ENCODE measurements at places on chromosomes 11 and 22. TPM values are rescaled to one million over a fixed set of nuclear protein-coding genes. Genes with fewer than 3 reads are reported as not detected.

- DNase-seq, result no peak
Measured at GRCh38 chr11:104098555-104098954, 62.1 kb downstream of the DDI1 start.

DNA sequence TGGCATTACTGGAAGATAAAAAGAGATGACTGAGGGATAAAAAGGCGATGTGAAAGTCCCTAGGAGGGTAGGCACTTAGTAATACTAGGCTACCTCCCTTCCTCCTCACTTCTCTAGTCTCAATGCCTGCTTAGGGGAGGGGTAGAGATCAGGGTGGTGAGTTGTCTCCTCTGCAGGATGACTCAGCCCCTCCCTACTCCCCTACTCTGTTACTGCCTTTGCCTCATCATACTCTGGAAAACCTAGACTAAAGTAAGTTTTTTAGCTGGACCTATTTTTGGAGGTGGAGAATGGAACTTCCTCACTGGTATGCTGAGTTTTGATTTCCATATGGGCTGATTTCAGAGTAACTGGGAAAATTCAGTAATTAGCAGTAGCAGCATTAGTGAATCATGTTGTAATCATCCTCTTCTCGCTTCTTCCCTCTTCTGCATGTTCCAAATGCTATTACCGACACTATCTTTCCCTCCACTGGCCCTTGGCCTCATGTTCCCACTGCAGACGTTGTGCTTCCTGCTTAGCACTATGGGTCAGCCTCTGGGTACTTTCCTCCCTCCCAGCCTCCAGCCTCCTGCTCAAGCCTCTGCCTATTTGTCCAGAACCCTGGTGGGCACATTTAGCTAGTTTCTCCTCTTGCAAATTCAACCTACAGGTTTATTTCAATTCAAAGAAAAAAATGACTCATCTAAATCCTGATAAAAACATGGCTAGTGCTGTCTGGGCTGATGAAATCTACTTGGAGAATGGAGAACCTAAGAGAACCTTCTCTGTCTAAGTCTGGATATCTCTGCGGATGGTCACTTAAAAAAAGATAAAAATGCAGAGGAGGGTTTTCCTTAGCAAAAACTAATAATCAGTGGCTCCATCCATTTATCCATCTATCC, 281.7 kb downstream of the ST3GAL4 start:
- DNase-seq, result no peak

The MPZL2 gene
- 79.1 TPM for polyA plus RNA-seq

DNA sequence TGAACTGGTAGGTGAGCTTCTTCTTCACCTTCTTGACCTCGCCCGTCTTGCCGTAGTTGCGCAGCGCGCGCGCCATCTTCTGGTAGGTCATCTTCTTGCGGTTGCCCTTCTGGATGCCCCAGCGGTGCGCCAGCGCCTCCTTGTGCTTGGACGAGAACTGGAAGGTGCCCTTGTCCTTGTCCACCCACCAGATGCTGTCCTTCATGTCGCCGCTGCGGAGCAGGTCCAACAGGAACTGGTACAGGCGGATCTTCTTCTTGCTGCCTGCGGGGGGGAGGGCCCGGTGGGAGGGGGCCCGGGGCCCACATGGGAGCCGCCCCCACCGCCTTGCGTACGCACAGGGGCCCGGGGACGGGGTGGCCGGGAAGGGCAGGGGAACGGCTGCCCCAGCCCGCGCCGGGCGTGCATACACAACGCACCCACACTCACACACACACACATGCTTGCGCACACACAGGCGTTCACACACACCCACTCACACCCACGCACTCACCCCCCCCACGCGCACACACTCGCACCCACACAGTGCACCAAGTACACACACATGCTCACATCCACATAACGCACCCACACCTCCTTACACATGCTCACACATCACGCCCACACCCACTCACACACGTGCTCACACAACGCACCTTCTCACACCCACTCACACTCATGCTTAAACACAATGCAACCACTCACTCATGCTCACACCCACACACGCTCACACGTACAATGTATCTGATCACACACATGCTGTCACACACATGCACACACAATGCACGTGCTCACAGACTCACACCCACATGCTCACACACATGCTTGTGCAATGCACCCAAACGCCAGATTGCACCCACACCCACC, 3.0 kb upstream of the MYBPC3 start:
- peak; percentile 97 for DNase-seq

The PANX2 gene
- 1.1 TPM for polyA plus RNA-seq

- DNase-seq, result peak; percentile 20
Measured at GRCh38 chr11:69367211-69367964, 73.4 kb downstream of the MYEOV start.

DNA sequence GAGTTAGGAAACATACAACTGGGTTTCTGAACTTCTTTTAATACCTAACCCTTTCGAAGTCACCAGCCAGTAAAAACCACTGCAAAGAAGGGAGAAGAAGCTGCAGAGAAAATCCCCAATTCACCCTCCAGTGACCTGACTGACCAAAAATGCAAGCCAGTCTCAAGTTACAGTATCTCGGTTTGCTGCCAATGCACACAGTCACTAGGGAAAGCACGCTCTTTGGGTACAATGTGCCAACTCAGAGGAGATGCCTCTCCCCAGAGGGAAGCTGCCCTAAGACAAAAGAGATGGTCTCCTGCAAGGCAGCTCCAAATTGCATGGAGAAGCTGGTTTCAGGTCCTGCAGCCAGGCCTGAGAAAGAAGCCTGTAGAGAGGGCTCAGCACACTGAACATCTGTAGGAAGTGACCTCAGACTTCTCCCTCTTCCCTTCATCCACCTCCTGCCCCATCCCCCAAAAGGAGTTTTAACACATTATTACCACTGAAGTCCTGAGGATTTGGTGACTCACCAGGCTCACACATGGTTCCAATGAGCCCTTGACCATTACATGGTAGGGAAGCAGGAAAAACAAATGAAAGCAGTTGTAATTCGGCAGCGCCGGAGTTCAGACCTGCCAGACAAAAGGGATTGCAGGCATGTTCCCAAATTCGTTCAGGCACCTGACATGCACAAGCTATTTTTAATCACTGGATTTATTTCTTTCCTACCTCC, 90.1 kb downstream of the ETS1 start:
- no peak for DNase-seq

The RFPL2 gene
- polyA plus RNA-seq, result not detected
